Activated T-cell treated with anti-CD3 and anti-CD28 coated beads, Interleukin-2, amount 50 U/mL, for 48 hours (primary cell): ENCODE measurements at places on chromosomes 12 and 14.

GRCh38 chr12:111976291-111976690 is 36.7 kb downstream of the TMEM116 start:
- no peak for DNase-seq

DNA sequence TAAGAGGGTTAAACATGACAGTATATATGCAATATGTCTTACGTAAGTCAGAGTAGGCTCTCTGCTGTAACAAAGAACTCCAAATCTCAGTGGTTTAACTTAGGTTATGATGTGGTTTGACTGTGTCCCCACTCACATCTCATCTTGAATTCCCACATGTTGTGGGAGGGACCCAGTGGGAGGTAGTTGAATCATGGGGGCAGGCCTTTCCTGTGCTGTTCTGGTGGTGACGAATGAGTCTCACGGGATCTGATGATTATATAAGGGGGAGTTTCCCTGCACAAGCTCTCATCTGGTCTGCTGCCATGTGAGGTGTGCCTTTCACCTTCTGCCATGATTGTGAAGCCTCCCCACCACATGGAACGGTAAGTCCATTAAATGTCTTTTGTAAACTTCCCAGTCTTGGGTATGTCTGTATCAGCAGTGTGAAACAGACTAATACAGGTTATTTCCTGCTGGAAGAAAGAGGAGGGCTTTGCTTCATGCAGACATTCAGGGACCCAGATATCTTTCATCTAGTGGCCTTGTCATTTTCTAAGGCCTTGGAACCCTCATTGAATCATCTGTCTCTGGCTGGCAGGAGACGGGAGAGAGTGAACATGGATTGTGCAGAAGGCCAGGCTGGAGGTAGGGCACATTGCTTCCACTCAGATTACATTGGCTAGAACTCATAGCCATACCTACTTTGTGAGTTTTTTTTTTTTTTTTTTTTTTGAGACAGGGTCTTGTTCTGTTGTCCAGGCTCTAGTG is 96.1 kb downstream of the CRADD start:
- peak; percentile 61 for DNase-seq

- no peak for DNase-seq
These were observed 14.2 kb upstream of the DYRK2 start for GRCh38 chr12:67634303-67634761.

DNA sequence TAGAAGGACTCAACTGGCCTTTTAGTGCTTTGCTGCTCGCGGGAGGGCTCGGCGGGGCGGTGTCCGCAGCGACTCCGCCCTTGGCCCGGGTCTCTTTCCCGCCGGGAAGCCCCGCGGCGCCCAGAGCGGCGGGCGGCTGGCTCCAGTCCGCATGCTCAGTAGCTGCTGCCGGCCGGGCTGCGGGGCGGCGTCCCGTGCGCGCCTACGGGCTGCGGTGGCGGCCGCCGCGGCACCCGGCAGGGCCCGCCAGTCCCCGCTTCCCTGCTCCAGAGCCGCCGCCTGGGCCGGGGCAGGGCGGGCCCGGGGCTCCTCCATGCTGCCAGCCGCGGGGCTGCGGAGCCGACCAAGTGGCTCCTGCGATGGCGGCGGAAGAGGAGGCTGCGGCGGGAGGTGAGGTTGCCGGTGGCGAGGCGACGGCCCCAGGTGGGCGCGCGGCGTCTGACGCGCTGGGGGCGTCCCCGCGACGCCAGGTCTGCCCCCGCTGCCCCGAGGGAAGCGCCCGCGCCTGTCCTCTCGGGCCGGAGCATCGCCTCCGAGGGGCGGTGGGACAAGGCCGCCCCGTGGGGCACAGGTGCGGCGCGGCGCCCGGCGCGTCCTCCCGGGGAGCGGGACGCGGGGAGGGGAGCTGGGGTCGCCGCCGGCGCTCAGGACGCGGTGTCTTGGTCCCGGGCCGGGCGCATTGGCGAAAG is at the start of gene BMAL2:
TSS of gene BMAL2 (plus strand) at position 123 of the 689 bp plus-strand sequence. CDS start at position 360, 237 bp downstream.
- peak; percentile 62 for DNase-seq

DNA sequence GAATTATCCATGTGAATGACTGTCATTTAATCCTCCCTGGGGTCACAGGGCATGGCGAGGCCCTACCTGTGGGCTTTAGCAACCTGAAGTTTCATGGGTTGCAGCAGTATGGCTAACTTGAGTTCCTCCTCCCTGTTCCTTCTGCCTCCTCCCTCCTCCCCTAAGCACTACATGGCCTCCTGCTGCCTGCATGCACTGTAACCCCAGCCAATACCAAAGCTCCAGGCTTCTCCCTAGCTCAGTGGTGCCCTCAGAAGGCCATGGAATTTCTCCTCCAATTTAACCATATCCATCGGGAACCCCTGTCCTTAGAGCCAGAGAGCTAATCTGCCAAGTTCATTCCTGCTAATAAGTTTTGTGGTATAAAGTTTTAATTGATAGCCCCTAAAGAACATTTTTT is 95.1 kb downstream of the NT5DC3 start:
- DNase-seq: no peak

DNA sequence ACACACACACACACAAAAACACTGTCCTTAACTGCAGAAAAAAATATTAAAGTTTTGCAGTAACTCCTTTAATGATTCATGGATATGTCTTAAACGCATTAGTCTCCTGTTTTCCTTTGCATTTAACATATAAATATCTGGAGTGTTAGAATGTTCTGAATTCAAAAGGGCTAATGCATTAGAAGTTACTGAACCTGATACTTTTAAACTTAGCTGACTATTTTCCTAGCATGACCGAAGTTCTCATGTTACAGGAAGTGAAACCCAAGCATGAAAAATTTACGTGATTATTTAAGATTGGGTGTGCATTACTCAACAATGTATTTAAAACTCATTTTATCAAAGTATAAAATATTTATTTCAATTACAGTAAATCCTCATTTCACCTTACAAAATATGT is 791.2 kb downstream of the FLRT2 start:
- DNase-seq: no peak

GRCh38 chr12:92582893-92583292 is 119.9 kb upstream of the PLEKHG7 start:
- DNase-seq: no peak

DNA sequence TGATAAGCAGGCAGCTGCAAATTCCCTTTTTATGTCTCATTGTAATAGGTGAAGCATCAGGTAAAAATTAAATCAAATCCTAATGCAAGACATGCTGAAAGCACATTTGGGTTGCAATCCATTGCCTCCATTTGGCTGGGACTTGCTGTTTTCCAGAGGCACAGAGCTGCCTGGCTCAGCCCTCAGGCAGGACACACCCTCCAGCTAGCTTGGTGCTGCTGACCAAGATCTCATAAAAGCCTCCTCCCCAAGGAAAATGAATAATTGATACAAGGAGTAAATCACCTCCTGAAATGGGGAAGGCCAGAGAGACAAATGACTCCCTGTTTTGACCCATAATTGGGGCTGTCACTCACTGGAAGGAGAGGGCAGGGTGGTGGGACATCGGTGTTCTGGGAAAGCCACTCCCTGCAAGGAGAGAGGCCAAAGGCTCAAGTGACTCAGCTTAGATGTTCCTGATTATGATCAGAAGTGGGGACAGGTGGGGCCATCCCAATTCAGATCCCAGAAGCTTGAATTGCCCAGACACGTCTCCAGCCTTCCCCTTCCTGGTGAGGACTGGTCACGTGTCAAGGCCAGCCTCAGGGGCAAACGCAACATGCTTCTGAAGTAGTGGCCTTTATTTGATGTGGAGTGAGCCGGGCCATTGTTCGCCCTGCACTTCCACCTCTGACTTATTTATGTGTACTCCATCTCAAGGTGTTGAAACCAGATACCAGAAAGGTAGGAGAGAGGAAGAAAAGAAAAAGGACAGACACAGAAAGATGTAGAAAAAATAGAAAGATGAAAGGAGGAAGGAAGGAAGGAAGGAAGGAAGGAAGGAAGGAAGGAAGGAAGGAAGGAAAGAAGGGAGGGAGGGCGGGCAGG is 773.7 kb downstream of the BCL11B start:
- DNase-seq: no peak

DNA sequence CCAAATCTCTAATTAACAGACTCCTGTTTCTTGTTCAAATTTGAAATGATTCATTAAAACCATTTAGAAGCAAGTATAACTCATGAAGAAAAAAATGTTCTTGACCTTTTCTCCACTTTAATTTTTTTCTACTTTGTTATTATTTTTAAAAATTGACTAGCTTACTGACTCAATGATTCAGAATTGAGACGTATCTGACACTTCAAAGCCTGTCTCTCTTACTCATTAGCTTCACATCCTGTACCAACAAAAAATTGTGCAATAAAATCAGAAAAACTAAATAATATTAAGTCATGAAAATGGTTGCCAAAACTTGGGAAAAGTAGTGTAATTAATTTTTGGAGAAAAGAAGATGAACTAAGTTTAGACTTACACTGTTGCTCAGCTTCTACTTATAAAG is 331.2 kb downstream of the SLC16A7 start:
- DNase-seq: no peak

DNA sequence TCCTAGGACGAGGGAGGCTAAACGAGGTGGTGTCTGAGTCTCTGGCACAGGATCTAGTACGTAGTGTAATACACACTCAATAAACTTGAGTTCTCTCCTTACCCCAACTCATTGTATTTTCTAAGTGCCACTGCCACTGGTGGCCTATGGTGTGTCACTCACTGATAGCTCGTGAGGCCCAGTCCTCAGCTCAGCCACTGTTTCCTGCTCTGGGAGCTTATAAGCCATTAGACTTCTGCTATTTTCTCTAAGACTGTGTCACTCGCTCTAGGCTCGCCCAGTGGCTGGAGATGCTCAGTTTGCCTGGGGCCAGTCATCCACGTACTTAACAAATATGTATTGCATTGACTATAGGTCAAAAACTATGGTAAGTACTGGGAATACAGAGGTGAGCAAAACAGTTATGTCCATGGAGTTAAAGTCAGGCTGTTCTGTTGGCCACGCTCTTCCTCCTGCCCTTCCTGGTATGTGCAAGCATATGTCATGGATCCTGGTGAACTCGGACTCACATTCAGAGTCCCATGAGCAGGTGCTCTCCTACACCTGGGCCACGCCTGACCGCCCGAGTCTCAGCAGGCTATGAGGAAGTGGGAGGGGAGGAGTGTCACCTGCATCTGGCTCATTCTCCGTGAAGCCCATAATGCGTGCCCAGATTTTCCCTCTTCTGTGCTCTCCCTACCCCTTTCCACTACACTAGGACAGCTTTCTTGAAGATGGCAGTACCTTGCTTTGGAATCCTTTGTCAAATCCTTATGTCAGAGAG is 41.6 kb downstream of the DEGS2 start:
- no peak for DNase-seq

GRCh38 chr12:49662998-49663843 is 39.9 kb downstream of the PRPF40B start:
- peak; percentile 75 for DNase-seq

- DNase-seq: peak; percentile 56
These were observed 5.6 kb upstream of the JAG2 start for GRCh38 chr14:105173901-105174894.

- no peak for DNase-seq
These were observed 30.1 kb downstream of the RECQL start for GRCh38 chr12:21471294-21471693.

- no peak for DNase-seq
These were observed 3.1 kb downstream of the GARIN2 start for GRCh38 chr14:67192366-67192765.

GRCh38 chr12:120181991-120182631 is 12.4 kb downstream of the GCN1 start:
- DNase-seq: no peak

DNA sequence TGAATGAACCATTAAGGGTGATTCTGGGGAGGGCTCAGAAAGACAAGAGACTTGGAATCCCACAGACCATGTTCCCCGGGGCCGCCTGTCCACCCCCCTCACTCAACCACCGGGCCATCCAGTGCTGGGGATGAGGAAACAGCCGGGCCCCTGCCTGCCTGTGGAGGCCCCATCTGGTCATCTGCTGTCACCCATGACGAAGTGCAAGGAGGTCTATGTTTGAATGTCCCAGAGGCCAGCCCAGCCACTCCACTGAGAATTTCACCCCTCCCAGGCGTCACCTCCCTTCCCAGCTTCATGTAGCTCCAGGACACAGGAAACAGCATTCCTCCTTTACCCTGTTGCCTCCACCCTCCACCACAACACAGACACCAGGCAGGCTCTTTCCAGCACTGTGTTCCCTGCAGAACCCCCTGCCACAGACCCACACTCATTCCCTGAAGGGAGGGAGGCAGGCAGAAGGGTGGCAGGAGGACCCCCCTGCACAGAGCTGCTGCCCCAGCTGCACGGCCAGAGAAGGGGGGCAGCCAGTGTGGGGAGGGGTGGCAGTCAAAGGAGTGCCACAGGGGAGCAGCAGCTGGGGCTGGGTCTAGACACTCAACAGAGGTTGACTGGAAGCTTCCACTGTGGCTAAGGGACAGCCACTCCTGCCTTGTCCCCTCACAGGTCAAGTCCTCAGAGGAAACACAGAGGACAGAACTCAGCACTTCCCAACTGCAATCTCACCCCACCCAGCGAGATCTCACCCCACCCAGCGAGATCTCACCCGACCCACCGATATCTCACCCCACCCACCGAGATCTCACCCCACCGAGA is 50.3 kb upstream of the PPP2R5C start:
- peak; percentile 8 for DNase-seq

DNA sequence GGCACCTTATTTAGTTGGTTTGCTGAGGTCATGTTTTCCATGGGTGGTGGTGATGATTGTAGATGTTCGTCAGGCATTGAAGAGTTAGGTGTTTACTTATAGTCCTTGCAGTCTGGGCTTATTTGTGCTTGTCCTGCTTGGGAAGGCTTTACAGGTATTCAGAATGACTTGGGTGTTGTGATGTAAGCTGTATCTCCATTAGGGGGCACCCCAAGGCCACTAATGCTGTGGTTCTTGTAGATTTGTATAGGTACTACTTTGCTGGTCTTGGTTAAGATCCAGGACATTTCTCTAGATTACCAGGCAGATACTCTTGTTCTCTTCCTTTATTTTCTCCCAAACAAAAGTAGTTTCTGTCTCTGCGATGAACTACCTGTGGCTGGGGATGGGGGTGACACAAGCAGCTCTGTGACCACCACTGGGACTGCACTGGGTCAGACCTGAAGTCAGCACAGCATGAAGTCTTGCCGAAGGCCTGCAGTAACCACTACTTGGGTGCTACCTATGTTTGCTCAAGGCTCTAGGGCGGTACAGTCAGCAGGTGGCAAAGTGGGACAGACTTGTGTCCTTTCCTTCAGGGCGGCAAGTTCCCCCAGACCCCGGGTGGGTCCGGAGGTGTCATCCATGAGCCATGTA is 35.8 kb upstream of the FBXO33 start:
- DNase-seq: peak; percentile 39

DNA sequence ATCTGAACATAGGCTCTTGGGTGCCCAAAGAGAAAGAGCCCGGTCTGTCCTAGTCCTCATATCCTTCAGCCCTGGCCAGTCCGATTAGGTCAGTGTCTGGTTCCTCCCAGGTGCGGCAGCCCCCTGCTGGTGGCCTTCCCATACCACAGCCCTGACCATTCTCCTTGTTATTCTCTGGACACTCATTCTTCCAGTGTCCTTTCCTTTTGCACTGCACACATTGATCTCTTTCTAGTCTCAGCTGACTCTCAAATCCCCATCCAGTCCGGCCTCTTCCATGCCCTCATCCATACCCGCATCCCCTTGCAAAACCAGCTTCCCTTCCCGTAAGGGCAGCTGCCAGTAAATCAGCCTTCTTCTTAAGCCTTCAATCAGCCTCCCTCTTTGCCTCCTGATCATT is 1316.3 kb downstream of the TMEM121 start:
- DNase-seq: no peak
